ENCODE measurements at places on chromosomes 5 and 9.

DNA sequence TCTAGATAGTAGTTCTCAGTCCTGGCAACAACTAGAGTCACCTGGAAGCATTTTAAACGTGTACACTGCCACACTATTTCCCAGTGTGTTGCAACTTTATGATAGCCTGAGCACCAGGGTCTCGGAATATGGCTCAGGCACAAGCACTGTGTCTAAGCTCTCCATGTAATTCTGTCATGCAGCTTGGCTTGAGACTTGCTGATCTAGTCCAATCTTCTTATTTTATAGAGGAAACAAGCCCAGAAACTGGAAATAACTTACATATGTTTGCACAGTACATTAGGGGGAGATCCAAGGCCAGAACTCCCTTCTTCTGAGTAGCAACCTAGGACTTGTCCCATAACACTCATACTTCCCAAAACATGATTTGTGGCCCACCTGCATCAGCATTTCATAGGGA, 49.1 kb downstream of the SH3TC2 start:
- DNase-seq: no peak

GRCh38 chr5:62486672-62487071, 74.1 kb downstream of the IPO11 start:
- no peak for DNase-seq

DNA sequence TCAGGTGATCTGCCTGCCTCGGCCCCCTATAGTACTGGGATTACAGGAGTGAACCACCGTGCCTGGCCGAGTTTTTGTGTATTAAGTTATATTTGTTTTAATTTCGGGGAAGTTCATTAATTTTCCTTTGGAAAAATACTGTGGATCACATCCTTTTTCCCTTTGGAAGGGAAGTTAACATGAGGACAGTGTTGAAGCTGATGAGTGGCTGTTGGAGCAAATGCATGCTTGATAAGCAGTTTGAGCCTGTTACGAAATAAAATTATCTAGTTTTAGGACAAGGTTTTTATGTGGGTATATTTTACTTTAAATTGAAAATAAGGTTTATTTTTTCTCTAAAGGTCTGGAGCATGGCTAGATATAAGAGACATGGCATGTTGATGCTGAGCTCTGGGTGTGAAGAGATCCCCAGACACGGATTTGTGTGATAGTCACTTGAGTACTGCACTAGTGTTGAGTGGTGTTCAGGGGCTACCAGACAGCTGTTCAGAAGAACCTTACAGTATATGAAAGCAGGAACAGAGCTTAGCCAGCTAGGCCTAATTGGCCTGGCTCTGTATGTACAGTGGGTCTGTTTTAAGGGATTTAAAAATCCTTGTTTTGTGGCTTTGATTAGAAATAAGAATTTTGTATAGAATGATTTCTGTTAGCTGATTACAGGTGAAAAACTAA, 17.4 kb downstream of the LMNB1 start:
- DNase-seq: no peak

GRCh38 chr5:140004174-140004573, 38.9 kb downstream of the NRG2 start:
- no peak for DNase-seq

GRCh38 chr9:28332648-28333047, 759.4 kb upstream of the C9orf72 start:
- DNase-seq: no peak

DNA sequence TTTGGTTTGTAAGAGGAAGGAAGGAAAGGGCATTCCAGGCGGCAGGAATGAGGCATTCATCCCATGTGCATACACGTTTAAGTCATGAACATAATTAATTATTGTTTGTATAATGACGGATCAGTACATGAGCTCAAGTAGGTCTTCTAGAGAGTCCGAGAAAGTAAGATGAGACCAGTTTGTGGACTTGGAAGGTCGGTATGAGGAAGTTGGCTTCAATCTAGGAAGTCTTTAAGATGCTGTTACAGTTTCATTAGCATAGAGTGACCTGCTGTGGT, 2.1 kb downstream of the GTF3C4 start:
- no peak for DNase-seq

DNA sequence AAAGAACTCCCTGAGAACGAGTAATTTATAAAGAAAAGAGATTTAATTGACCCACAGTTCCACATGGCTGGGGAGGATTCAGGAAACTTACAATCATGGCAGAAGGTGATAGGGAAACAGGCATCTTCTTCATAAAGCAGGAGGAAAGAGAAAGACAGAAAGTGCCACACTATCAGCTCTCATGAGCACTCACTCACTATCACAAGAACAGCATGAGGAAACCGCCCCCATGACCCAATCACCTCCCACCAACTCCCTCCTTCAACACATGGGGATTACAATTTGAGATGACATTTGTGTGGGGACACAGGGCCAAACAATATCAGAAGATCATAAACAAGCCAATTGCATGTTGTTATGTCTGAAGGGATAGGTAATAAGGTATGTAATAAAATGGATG, 935.9 kb upstream of the COX7C start:
- DNase-seq: no peak

GRCh38 chr5:123855609-123856008, 343.6 kb downstream of the CSNK1G3 start:
- no peak for DNase-seq

GRCh38 chr5:141560725-141561483, 57.9 kb downstream of the DIAPH1 start:
- DNase-seq: no peak
